ENCODE measurements at places on chromosomes 13 and 19.
A peak's percentile ranks its signal among the peaks of the same experiment; 100 is the strongest.

DNA sequence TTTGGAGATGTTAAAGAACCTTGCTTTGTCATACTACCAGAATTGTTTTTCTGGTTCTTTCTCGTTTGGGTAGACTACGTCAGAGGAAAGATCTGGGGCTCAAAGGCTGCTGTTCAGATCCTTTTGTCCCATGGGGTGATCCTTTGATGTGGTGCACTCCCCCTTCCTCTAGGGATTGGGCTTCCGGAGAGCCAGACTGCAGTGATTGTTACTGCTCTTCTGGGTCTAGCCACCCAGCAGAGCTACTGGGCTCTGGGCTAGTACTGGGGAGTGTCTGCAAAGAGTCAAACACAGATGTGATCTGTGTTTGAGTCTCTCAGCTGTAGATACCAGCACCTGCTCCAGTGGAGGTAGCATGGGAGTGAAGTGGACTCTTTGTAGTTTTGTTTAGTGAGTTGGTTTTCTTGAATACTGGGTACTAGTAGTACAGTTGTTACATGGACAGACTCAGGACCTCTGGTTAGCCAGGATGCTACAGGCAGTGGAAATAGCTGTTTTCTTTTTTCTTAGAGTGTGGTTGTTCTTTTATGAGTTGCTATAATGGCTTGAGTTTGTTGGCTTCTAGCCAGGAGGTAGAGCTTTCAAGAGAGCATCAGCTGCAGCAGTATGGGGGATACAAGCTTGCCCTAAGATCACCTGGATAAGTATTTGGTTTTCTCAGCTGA lies 34.4 kb downstream of the DNAJC15 start:
- peak; percentile 53 for DNase-seq

GRCh38 chr19:2761309-2761677 lies 21.5 kb upstream of the SLC39A3 start:
- DNase-seq = no peak

DNA sequence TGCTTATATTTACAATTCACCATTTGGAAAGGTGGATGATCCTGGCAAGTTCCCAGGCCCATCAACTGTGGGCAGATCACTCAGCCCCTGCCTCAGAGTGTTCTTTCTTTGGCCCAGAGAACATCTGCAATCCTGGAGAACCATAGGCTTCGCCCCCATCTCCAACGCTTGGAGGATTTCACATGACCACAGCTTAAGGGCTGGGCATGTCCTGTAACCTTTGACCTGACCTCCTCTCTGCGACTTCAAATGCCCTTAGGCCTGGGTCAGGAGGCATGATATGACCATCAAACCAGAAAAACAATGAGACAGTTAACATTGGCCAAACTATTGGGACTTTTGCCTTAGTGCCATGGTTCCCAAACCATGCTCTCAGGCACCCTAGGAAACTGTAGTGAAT lies 7.2 kb upstream of the MBNL2 start:
- no peak for DNase-seq

DNA sequence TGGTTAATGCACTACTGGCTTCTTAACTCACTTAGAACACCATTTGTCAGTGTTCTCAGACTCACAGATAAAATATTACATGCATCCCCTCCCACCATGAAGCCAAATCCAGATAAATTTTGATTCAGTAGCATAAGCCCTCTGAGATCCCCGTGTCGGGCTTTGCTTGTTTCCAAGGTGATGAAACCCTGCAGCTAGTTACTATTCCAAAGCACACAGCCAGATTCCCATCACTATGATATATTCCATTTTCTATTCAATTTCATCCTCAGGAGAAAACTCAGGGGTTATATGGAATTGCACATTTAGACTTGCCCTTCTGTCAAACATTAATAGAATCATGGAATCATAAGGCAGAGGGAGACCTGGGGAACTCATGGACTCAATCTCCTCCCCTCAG lies 9.4 kb upstream of the FAM124A start:
- no peak for DNase-seq

GRCh38 chr19:20611866-20612265 lies 46.3 kb upstream of the ZNF737 start:
- DNase-seq = no peak

GRCh38 chr19:47719047-47719859 lies 6.0 kb downstream of the EHD2 start:
- no peak for DNase-seq

DNA sequence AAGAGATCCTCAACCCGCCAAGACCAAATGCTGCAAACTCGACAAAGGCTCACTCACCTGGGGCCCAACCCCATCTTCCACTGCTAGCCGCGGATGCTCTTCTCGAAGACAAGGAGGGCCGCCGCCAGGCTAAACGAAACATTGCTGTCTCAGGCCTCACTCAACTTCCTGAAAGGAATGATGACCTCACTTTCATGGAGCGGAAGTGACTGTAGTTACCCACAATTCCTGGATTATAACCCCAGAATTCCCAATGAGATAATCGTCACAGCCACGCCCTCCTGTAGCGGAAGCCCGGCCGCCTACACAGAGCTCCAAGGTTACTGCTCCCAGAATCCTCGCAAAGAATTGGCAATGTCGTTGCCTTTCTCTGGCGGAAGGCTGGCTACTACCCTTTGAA lies 10.5 kb upstream of the ZNF112 start:
- DNase-seq = no peak

GRCh38 chr19:958967-959855 lies 24.9 kb upstream of the WDR18 start:
- no peak for DNase-seq

- DNase-seq = no peak
Measured at GRCh38 chr13:45439781-45440462, 21.7 kb upstream of the SLC25A30 start.

GRCh38 chr19:58311345-58311865 lies 6.2 kb downstream of the ERVK3-1 start:
- no peak for DNase-seq

GRCh38 chr13:40599124-40599523 lies 67.3 kb downstream of the FOXO1 start:
- no peak for DNase-seq

- DNase-seq = no peak
Measured at GRCh38 chr13:31919241-31919640, 112.3 kb upstream of the FRY start.

GRCh38 chr19:29687897-29688728 lies 22.9 kb downstream of the PLEKHF1 start:
- no peak for DNase-seq

DNA sequence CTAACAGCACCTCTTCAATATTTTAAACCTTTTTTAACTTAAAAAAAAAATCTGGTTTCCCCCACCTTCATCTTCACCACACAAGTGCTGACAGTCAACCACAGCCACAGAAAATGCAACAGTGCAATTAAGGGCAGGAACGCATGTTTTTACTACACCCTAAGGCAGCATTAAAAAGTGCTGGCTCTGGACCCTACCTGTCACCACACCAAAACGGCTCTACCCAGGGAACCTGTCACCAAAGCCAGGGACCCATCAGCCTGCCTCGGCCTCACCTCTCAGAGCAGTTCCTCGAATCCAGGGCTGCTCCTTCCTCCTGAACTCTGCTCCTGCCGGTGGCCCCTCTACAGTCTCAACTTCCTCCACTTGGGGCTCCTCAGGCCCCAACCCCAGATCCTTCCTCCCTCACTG lies 22.5 kb upstream of the SLC35E1 start:
- DNase-seq = peak; percentile 36
